ENCODE measurements at places on chromosomes 1 and 21. TPM values are rescaled to one million over a fixed set of nuclear protein-coding genes. Genes with fewer than 3 reads are reported as not detected.

DNA sequence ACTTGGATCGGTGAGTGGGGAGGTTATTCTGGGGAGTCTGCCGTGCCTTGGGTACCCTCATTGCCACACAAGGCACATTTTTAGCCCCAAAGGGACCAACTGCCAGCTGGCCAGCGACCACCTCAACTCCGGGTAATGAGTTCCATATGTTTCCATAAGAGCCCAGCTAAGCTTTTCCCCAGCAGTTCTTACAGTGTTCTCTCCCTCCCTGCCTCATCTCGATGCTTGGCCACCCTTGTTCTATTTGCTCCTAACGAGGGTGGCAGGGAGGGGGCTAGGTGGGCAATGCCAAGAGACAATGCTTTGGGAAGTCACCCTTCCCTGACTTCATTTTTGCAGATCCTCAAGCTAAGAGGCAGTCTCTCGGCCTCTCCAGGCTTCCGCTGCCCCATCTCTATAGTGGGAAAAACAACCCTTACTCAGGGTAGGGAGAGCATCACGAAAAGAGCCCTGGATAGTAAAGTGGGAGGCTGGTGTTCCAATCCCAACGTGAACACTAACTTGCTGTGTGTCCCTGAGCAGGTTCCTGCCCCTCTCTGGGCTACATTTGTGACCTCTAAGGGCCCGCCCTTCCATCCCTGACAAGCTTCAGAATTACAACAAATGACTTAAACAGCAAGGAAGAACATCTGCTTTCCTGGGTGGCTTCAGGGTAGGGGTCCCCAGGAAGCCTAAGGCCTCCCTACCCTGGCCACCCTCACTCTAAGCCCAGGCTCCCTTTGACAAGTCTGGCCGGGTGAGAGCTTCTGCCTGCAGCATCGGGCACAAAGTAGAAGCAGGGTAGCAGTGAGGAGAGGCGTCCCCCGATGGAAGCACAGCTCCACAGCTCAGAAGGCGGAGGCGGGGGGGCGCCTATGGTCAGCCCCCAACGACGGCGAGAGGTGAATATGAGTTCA lies 5.8 kb downstream of the ID3 start:
- peaks cover 24% of the 10 kb centered on the region for H3K36me3 ChIP-seq
- H3K4me3 ChIP-seq = peak overlapping the region; percentile 79
- no peaks in the 10 kb centered on the region for H3K27me3 ChIP-seq
- DNase-seq = peak; percentile 44

DNA sequence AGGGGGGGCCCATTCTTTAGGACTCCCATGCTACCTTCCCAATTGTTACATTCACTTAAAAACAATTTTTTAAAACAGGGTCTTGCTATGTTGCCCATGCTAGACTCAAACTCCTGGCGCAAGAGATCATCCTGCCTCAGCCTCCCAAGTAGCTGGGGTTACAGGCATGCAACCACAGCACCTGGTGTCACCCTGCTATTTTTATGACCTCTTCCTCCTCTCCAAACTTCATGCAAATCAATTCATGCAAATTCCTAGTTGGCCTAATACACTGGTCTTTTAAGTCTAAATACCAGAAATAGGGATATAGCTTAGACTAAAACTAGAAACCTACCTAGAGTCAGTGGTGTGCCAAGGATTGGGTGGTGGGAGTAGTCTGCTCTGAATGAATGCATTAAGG lies 30.1 kb downstream of the CDKN2C start:
- H3K4me1 ChIP-seq = no peaks in the 10 kb centered on the region
- no peak for DNase-seq

DNA sequence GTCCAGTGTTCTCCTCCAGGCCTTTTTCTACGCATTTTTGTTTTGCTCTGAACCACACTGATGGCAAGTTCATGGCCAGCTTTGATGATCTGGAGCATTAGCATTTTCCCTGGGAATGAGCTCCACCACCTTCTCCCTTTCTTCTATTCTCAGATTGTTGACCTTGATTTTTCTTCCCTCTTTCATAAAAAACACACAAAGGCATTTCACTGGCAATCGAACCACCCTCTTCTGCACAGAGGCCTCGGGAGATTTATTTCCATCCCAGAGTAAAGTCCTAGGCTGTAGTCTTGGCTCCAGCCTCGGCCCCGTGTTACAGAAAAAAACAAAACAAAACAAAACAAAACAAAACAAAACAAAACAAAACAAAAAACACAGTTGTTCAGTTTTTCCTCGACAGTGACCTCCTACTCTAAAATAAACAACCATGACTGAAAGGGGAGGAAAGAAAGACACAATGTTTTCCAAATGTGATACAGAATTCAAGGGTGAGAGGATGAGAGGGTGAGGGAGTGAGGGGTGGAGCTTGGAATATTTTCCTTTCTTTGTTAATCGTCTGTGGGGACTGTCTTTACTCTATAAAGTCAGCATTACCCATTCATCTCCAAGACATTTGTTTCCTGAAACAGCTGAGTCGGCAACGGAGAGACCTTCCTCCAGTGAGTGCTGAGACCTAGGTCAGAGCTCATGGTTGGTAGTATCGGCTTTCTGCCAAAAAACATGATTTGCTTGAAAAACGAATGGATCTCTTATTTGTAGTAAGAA lies 29.8 kb upstream of the RNF186 start:
- no peaks in the 10 kb centered on the region for H3K4me1 ChIP-seq
- no peak overlapping the region for H3K4me3 ChIP-seq
- no peak for DNase-seq
- H3K27me3 ChIP-seq = peaks cover 16% of the 10 kb centered on the region
- H3K36me3 ChIP-seq = no peaks in the 10 kb centered on the region
- H3K27ac ChIP-seq = no peak overlapping the region

DNA sequence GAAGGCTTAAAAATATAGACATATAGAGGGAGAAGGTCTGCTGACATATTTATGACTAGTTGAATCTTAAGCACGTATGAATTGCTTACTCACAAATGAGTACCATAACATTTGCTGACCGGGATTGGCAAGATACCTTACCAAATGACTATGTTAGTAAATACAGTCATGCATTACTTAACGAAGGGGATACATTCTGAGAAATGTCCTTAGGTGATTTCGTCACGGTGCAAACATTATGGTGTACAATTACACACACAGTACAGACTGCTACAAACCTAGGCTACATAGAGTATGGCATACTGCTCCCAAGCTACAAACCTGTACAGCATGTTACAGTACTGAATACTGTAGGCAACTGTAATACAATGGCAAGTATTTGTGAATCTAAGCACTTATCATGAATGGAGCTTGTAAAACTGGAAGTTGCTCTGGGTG lies 19.4 kb upstream of the UBE2U start:
- H3K36me3 ChIP-seq = no peaks in the 10 kb centered on the region
- peaks cover 5% of the 10 kb centered on the region for H3K27me3 ChIP-seq
- no peak for DNase-seq
- H3K27ac ChIP-seq = no peak overlapping the region
- H3K4me1 ChIP-seq = no peaks in the 10 kb centered on the region

DNA sequence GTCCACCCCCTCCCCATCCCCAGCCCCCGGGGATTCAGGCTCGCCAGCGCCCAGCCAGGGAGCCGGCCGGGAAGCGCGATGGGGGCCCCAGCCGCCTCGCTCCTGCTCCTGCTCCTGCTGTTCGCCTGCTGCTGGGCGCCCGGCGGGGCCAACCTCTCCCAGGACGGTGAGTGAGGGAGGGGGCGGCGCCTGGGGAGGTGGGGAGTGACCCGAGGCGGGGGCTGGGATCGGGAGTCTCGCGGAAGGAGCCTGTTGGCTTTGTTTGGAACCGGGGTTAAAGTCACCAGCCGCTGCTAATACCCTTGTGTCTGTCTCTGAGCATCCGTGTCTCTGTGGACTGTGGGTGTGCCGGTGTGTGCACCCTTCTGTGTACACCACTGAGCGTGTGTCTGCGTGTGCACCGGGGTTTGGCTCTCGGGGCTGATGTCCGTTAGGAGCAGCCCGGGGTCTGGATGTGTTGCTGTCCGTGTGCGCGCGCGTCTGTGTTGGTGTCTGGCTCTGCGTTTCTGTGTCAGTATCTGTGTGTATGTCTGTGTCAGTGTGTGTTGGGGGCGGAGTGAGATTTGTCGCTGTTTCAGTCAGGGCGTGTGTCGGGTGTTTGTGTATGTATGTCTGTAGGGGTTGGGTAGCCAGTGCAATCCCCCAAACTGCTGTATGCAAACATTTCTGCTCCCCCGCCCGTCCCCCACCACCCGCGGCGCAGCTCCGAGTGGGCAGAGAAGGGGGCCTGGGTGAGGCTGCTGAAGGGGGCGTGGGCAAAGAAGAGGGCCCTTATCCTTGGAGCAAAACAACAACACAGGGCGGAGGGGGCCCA lies 480 bp downstream of the CADM3 start:
- no peak overlapping the region for H3K4me3 ChIP-seq
- no peak for DNase-seq
- H3K4me1 ChIP-seq = peaks cover 3% of the 10 kb centered on the region
- H3K27ac ChIP-seq = no peak overlapping the region
- no peaks in the 10 kb centered on the region for H3K36me3 ChIP-seq
- H3K27me3 ChIP-seq = peaks cover 54% of the 10 kb centered on the region

- no peaks in the 10 kb centered on the region for H3K27me3 ChIP-seq
- H3K27ac ChIP-seq = no peak overlapping the region
- no peak overlapping the region for H3K4me3 ChIP-seq
These were observed 591.0 kb downstream of the ADGRL2 start for GRCh38 chr1:82391712-82392111.

DNA sequence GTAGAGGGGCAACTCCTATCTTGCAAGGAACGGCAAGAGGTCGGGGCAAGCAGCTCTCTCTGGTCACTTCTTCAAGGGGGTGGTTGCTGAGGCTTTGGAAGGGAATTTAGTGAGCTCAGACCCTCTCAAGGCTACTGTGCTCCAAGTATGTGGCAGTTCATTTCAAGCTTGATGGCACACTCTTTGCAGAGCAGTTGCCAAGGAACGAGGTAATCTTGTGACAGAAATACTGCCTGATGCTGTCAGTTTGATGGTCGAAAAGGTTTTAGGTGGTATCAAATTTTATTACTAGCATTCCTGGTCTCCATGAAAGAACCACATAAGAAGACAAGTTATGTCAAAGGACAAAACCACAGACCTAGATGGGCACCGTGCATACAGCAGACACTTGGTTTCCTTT lies 13.1 kb downstream of the CFAP298 start:
- no peak for DNase-seq
- peaks cover 14% of the 10 kb centered on the region for H3K36me3 ChIP-seq
- no peak overlapping the region for H3K4me3 ChIP-seq
- no peaks in the 10 kb centered on the region for H3K27me3 ChIP-seq

DNA sequence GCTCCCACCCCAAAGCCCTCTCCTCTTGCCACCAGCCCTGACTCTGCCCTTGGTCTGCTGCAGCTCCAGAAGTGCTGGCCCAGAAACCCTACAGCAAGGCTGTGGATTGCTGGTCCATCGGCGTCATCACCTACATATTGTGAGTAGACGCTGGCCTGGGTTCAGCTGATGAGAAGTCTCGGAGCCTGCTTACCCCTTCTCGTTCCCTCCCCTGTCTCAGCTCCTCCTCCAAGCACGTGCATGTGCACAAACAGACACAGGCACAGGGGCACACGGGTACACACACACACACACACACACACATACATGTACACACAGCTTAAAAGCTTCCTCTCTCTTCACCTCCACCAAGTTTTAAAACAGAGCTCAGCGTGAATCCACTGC lies 24.3 kb downstream of the CAMK1G start:
- DNase-seq = no peak
- no peaks in the 10 kb centered on the region for H3K36me3 ChIP-seq
- H3K27ac ChIP-seq = no peak overlapping the region
- no peaks in the 10 kb centered on the region for H3K4me1 ChIP-seq
- H3K27me3 ChIP-seq = no peaks in the 10 kb centered on the region
- no peak overlapping the region for H3K4me3 ChIP-seq

GRCh38 chr1:177133977-177134538 lies 30.5 kb downstream of the ASTN1 start:
- no peaks in the 10 kb centered on the region for H3K27me3 ChIP-seq
- no peaks in the 10 kb centered on the region for H3K4me1 ChIP-seq
- no peak overlapping the region for H3K4me3 ChIP-seq
- H3K27ac ChIP-seq = no peak overlapping the region

- H3K36me3 ChIP-seq = no peaks in the 10 kb centered on the region
- no peak overlapping the region for H3K4me3 ChIP-seq
- H3K27me3 ChIP-seq = no peaks in the 10 kb centered on the region
- no peak overlapping the region for H3K27ac ChIP-seq
These were observed 89.1 kb upstream of the KCNK2 start for GRCh38 chr1:214993419-214993818.

DNA sequence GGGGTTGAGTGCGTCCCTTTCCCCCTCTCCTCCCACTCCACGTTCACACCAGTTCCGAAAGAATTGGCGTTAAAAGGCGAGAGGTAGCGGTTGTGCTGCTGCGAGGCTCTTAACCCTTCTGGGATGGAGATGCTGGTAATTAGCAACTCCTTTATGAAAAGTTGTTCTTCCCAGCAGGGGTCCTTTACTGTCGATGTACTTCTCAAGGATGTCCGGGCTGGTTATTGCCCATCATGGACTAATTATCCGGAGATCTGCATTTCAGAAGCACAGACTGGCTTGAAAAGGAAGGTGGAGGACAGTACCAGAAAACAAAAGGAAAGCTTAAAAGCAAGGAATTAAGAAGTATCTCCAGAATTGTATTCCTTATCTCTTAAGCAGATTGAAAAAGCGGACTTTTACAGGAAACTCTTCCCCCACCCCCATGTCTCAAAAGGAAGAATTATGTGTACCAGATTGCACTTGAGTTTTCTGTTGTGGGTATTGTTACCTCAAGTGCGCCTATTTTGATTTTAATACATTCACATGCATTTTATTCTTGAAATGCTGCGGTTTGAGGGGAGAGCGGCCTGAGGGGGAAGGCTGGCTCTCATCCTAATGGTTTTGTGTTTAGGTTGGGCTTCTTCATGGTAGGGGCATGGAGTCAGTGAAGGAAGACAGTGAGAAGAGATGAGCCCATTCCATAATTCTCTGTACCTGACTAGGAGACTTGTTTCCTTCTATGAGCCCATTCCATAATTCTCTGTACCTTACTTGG lies 1.5 kb downstream of the AK4 start:
- peaks cover 21% of the 10 kb centered on the region for H3K4me1 ChIP-seq
- peak overlapping the region; percentile 90 for H3K4me3 ChIP-seq
- DNase-seq = no peak
- peaks cover 35% of the 10 kb centered on the region for H3K27me3 ChIP-seq
- peak overlapping the region; percentile 76 for H3K27ac ChIP-seq

- H3K4me3 ChIP-seq = no peak overlapping the region
- H3K4me1 ChIP-seq = no peaks in the 10 kb centered on the region
- no peak for DNase-seq
These were observed 25.5 kb downstream of the GPATCH2 start for GRCh38 chr1:217605390-217605789.

OR10Z1 gene
- total RNA-seq = not detected

COL18A1 gene
- 9.7 TPM for total RNA-seq

Data from activated CD8-positive, alpha-beta T cell treated with anti-CD3 and anti-CD28 coated beads for 36 hours (primary cell).